H9 (cell line): ENCODE measurements at places on chromosomes 5 and 9. TPM values are rescaled to one million over a fixed set of nuclear protein-coding genes. Genes with fewer than 3 reads are reported as not detected.

DNA sequence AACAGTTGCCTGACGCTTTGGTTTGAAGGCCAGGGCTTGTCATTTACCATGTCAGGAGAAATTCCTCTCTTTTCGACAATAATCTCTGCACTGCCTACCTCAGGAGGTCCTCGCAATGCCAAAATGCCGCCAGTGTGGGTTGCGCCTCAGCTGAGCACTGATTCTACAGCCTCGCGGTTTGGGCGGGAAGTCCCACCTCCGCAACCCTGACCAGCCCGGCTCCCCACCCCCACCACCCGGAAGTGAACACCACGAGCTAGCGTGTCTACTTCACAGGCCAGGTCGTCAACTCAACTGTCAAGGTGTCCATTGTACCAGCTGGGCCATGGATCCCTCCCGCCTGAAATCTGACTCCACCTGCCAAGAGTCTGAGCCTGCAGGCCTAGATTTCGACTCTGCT, at the start of gene TPD52L3:
TPD52L3 (plus strand) TSS at position 273 of the 400 bp plus-strand sequence. CDS start 221 bp downstream, outside the sequence.
- no peak within 1 kb of the TSS for H3K4me3 ChIP-seq
- no peaks in the 10 kb centered on the region for H3K4me1 ChIP-seq
- H3K27me3 ChIP-seq, result no peaks in the 10 kb centered on the region
- no peak within 1 kb of the TSS for H3K27ac ChIP-seq
- no peaks in the 10 kb centered on the region for H3K36me3 ChIP-seq

GRCh38 chr9:91483189-91483691, 59.6 kb upstream of the NFIL3 start:
- H3K27me3 ChIP-seq, result no peaks in the 10 kb centered on the region
- H3K4me3 ChIP-seq, result no peak overlapping the region
- H3K36me3 ChIP-seq, result no peaks in the 10 kb centered on the region
- H3K27ac ChIP-seq, result no peak overlapping the region

GRCh38 chr9:122819326-122819725, 9.1 kb downstream of the PDCL start:
- no peak for DNase-seq
- peaks cover 47% of the 10 kb centered on the region for H3K36me3 ChIP-seq
- H3K27ac ChIP-seq, result no peak overlapping the region
- H3K4me1 ChIP-seq, result no peaks in the 10 kb centered on the region
- no peaks in the 10 kb centered on the region for H3K27me3 ChIP-seq

DNA sequence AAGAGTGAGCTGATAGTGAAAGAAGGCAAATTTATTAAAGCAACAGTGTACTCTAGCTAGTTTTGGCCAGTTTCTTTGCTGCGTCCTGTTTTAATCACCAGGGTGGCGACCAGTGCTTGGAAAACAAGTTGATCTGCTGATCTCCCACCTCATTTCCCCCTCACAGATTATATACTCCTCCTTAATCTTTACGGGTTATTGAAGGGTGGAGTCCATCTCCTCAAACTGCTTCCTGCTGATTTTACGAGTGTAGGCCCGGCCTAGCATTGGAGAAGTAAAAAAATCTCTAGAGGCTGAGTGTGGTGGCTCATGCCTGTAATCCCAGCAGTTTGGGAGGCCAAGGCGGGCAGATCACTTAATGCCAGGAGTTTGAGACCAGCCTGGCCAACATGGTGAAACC, 14.0 kb upstream of the CFAP95 start:
- H3K4me3 ChIP-seq, result no peak overlapping the region
- H3K27me3 ChIP-seq, result no peaks in the 10 kb centered on the region
- H3K27ac ChIP-seq, result no peak overlapping the region
- no peaks in the 10 kb centered on the region for H3K4me1 ChIP-seq

GRCh38 chr5:99037668-99038067, 108.9 kb upstream of the CHD1 start:
- no peaks in the 10 kb centered on the region for H3K36me3 ChIP-seq
- peak; percentile 52 for DNase-seq
- peaks cover 2% of the 10 kb centered on the region; the same call in 1 of the 2 replicates for H3K4me1 ChIP-seq
- H3K27ac ChIP-seq, result no peak overlapping the region
- no peaks in the 10 kb centered on the region for H3K27me3 ChIP-seq

DNA sequence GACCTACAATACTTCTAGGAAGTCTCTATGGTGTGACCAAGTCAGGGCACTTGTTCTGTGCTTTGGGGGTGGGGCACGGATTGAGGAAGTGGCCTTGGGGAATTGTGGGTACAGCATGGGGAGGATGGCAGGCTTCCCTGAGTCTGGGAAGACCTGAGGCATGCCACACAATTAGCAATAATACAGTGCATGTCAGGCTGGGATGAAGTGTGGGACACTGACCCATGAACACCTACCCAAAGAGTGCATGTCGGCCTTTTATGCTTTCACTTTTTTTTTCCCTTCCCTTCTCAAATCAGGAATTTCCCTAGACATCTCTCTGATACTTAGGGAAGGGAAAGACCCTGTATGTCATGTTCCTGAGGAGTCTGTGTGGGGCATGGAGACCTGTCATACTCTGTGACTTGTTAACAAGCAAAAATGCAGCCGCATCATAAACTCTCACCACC, 146.4 kb downstream of the PALM2AKAP2 start:
- H3K27me3 ChIP-seq, result no peaks in the 10 kb centered on the region
- peaks cover 4% of the 10 kb centered on the region; the same call in 1 of the 2 replicates for H3K4me1 ChIP-seq

DNA sequence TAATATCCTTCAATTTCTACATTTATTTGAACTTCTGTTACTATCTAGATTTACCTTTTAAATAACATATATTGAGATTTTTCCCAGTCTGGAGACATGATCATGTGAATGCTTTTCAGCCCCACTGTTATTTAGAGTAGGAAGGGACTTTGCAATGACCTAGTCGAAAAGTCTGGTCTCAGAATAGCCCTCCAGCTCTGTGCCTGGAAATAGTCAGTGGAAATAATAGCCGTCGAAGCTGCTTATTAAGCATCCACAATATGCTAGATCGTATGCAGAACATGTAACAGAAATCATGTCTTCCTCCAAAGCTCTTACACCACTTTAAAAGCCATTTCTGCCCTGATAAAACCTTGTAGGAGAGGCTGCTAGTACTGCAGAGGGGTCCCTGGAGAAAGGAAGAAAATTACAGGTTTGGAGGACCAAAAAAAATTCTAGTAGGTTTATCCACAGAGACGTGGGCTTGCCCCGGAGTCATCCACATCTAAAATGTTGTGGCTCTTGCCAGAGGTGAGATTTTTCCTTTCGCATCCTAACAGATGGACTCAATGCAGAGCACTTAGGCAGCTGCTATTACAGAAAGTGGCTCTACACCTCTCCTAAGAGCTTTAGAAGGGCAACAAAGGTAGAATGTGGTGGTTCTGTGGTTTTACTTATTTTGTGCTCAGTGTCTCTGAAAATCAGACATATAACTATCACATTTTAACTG, 2.5 kb upstream of the FGF1 start:
- no peaks in the 10 kb centered on the region for H3K27me3 ChIP-seq
- H3K36me3 ChIP-seq, result no peaks in the 10 kb centered on the region
- H3K4me3 ChIP-seq, result no peak overlapping the region
- DNase-seq, result no peak
- no peak overlapping the region for H3K27ac ChIP-seq

- H3K4me3 ChIP-seq, result peak overlapping the region; percentile 12; the same call in 1 of the 3 replicates
- DNase-seq, result no peak
- H3K4me1 ChIP-seq, result no peaks in the 10 kb centered on the region
- H3K27ac ChIP-seq, result no peak overlapping the region
- peaks cover 35% of the 10 kb centered on the region for H3K36me3 ChIP-seq
- no peaks in the 10 kb centered on the region for H3K27me3 ChIP-seq
Observed at GRCh38 chr9:135928074-135928730, 20.9 kb upstream of the CAMSAP1 start.

- no peak overlapping the region for H3K4me3 ChIP-seq
- no peak for DNase-seq
- no peaks in the 10 kb centered on the region for H3K36me3 ChIP-seq
- H3K4me1 ChIP-seq, result no peaks in the 10 kb centered on the region
- no peak overlapping the region for H3K27ac ChIP-seq
Observed at GRCh38 chr9:116061546-116062205, 91.9 kb upstream of the PAPPA start.

DNA sequence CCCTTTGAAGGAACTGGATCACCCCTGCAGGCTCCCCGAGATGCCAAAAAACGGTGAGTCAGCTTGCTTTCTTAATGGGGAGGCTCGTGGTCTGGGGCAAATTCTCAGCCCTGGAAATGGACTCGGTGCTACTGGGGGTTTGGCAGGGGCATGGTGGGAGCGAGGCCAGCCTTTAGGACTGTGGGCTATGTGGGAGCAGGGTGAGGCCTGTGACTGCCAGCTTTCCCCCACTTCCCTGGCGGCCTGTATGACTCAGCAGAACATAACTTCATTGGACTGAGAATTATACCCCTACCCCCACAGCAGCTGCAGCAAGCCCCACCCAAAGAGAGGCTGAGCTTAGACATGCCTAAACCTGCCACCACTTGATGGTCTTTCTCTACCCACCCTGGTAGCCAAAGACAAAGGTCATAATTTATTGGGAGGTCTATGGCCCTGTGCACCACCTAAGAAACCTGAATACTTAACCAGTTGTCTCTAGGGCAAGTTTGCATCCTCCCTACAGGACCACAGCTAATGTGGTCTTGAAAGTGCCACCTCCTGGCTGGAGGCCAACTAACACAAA, 325.3 kb downstream of the TLE1 start:
- no peaks in the 10 kb centered on the region for H3K4me1 ChIP-seq
- H3K4me3 ChIP-seq, result no peak overlapping the region
- peaks cover 41% of the 10 kb centered on the region for H3K36me3 ChIP-seq
- no peak for DNase-seq
- H3K27me3 ChIP-seq, result no peaks in the 10 kb centered on the region

GRCh38 chr5:157917899-157918809, 59.2 kb upstream of the CLINT1 start:
- no peak overlapping the region for H3K27ac ChIP-seq
- 0 out of 2 replicates have a peak, but pooled peaks cover 9% of the 10 kb centered on the region for H3K4me1 ChIP-seq
- DNase-seq, result peak; percentile 82
- no peaks in the 10 kb centered on the region for H3K36me3 ChIP-seq
- H3K27me3 ChIP-seq, result no peaks in the 10 kb centered on the region
- H3K4me3 ChIP-seq, result no peak overlapping the region

GRCh38 chr9:11045589-11045988, 432.8 kb upstream of the PTPRD start:
- no peak overlapping the region for H3K27ac ChIP-seq
- DNase-seq, result no peak
- H3K4me1 ChIP-seq, result no peaks in the 10 kb centered on the region
- H3K4me3 ChIP-seq, result no peak overlapping the region
- no peaks in the 10 kb centered on the region for H3K27me3 ChIP-seq
- H3K36me3 ChIP-seq, result no peaks in the 10 kb centered on the region

- H3K4me3 ChIP-seq, result no peak overlapping the region
- no peaks in the 10 kb centered on the region for H3K27me3 ChIP-seq
- no peaks in the 10 kb centered on the region for H3K4me1 ChIP-seq
- H3K36me3 ChIP-seq, result no peaks in the 10 kb centered on the region
- DNase-seq, result no peak
Observed at GRCh38 chr9:18268381-18268780, 205.6 kb upstream of the ADAMTSL1 start.

DNA sequence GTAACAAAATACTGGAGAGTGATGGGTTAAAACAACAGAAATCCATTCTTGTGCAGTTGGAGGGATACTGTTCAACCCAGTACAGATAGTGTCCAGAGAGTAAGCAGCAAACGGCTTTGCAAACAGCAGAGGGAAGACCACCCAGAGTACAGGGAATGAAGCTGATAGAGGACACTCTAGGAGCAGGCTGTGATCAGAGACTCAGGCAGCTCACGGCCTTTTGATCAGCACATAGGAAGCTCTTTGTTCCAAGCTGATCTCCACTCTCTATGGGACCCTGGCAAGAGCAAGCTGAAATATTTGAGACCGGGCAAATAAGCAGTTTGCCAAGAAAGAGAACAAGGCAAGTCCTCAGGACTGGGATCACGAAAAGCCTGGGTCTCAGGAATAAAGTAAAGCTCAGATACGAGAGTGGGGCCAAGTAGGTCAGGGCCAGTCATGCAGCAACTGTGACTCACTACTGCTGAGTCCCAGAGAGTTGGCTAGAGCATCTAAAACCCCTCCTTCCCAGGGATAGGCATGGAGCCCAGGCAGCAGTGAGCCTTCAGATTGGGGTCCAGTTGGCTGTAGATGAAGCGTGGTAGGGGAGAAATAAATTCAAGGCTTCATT, 52.4 kb downstream of the MELK start:
- H3K27me3 ChIP-seq, result no peaks in the 10 kb centered on the region
- peaks cover 31% of the 10 kb centered on the region for H3K36me3 ChIP-seq
- no peak for DNase-seq
- H3K4me1 ChIP-seq, result no peaks in the 10 kb centered on the region

DNA sequence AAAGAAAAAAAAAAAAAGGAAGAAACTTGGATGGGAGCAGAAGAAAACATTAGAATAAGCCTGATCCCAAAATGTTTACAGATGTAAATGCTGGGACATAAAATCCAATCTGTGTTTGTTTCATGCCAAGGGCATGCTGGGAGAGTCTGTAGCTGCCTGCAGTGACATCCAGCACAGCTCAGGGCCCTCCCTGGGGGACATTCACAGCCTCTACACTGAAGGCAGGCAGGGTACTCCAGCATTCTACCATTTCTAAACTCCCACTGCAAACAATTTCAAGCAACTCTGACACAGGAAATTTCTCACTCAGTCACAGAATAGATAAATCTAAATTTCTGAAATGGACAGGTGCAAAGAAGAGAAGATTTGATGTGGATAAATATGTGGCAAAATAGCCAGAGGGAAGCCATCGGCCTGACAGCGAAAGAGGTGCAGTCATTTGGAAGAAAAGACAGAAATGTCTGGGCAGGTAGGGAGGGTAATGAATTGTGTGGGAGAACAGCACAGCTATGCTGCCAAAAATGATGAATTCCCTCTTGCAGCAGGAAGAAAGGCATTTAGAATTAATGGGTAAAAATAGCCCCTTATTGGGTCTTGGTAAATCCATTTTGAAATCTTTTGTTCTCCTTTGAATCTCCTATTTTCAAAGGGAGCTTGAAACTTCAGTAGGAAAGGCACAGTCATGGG, 199.4 kb downstream of the MED10 start:
- DNase-seq, result no peak
- H3K36me3 ChIP-seq, result no peaks in the 10 kb centered on the region
- no peak overlapping the region for H3K27ac ChIP-seq
- no peak overlapping the region for H3K4me3 ChIP-seq
- no peaks in the 10 kb centered on the region for H3K4me1 ChIP-seq

- no peak overlapping the region for H3K4me3 ChIP-seq
- no peaks in the 10 kb centered on the region; the same call in 1 of the 2 replicates for H3K4me1 ChIP-seq
- H3K27ac ChIP-seq, result no peak overlapping the region
- DNase-seq, result no peak
- no peaks in the 10 kb centered on the region for H3K36me3 ChIP-seq
- H3K27me3 ChIP-seq, result no peaks in the 10 kb centered on the region
Observed at GRCh38 chr5:159414021-159414420, 83.7 kb upstream of the IL12B start.

ADGRV1 gene
- total RNA-seq, result 55.4 and 64.8 TPM in 2 replicates

ZNF618 gene
- total RNA-seq, result 13.6 and 16.3 TPM in 2 replicates

CARD6 gene
- 0.22 and 0.35 TPM in 2 replicates for total RNA-seq

PKD2L2 gene
- total RNA-seq, result not detected in 2 replicates

PROB1 gene
- total RNA-seq, result 3.3 and 3.4 TPM in 2 replicates

EEIG1 gene
- total RNA-seq, result 52.3 and 59.5 TPM in 2 replicates

PCDHGA1 gene
- total RNA-seq, result 0.63 and 0.72 TPM in 2 replicates

FBXO4 gene
- 1.2 and 1.8 TPM in 2 replicates for total RNA-seq

PCDHGC4 gene
- 4.0 and 4.3 TPM in 2 replicates for total RNA-seq
